AG04449 (cell line): ENCODE measurements at places on chromosomes 2 and 18.

DNA sequence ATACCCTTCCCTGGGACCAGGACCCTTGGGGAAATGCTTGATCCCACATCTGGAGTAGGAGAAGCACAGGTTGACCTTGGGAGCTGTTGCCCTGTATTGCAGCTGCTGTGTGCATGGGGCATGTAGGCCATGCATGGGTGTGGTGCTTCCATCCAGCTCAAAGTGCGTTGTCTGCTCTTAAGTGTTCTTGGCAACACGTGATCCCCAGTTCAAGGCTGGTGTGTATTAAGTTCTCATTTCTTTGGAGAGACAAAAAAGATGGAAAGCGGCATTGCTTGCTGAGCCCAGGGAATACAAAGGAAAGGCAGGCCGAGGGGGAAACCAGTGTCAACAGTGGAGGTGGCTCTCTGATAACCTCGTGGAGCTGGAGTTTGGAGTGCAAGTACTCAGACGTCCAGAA, 110.7 kb downstream of the RTP5 start:
- no peak for DNase-seq

DNA sequence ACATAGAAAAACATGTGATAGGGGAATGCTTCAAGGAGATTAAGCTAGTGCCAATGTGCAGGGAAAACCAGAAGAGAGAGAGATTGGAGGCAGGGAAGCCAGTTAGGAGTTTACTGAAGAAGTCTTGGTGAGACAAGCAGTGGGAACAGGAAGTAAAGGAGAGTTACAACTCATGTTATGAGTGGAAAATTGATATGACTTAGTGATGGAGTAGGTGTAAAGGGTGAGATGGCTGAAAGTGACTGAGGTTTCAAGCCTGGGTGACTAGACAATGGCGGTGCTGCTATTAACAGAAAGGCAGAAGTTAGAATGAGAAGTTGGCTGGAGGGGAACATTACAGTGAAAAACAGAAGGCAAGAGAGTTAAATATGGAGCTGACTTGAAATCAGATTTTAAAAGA, 16.5 kb downstream of the DOK1 start:
- DNase-seq = no peak

- no peak for DNase-seq
Measured at GRCh38 chr2:130996691-130997090, 96.6 kb downstream of the FAM168B start.

DNA sequence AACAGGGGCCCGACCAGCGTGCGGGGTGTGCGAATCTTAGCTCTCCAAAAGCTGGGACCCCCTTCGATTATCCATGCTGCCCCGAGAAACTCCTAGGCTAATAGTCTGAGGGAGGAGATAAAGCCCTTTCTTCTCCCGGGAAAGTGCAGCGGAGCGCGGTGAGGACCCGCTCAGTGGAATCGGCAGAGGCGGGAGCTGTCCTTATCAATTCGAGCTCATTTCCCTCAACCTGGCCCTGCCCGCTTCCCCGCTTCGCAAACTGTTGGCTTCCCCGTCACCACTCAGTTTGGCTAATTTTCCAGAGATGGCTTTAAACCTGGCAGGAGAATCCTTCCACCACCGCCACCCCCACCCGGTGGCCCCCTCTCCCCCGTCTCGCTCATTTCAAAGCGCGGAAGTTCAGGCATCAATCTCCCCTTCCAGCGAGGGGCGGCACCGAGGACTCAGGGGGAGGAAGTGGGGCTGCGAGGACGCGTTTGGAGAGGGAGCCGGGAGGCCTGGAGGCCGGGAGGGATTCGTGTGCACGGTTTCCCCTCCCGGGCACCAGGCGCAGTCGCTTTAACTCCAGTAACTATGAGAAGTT, 1.6 kb downstream of the KLHL14 start:
- DNase-seq = no peak

DNA sequence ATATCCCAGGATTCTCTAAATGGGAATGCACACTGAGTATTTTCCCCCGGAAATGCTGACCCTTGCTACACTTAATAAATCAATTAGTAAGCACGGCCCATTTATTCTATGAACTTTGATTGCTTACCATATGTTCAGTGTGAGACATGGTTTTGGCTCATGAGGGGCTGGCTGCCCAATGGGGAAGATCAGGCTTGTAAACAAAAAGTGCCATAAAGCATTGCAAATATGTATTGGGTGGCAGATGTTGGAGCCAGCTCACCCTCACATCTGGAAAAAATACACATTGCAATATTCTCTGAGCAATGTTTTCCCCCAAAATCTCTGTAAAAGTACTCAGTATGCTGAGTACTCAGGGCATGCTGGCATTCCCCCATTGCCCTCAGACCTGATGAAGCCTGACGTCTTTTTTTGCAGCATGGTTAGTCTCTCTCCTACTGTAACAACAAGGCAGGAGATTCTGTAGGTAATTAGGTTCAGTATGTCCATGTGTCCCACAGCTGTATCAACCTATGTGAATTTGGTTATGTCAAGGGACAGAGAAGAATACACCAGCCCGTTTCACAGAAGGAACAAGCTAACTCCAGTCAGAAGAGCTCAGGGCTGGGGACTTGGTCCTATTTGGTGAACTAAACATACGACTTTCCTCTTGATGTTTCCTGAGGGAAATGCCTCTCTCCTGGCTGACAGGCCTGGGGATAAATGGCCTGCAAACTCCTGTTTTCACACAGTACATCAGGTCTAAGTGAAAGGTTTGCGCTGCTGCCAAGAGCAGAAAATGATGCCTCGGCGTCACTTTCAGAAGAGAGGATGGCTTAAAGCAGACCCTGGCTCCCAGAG, 202.4 kb downstream of the INSIG2 start:
- DNase-seq = no peak

DNA sequence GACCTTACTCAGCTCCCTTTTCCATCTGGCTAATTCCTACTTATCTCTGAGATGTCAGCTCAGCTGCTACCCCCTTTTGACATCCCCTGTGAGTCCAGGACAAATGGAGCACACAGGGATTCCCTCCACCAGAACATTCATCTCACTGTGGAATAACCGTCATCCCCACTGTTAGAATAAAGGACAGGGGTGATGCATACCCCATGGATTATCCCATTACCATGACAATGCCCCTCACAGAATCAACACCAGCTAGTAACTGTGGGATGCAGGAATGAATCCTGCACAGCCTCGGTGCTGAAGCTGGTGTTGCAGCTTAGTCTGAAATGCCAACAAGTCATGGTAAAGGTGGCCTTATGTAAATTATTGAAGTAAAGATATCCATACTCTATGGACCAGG, 624.8 kb upstream of the RAB6C start:
- DNase-seq = no peak

DNA sequence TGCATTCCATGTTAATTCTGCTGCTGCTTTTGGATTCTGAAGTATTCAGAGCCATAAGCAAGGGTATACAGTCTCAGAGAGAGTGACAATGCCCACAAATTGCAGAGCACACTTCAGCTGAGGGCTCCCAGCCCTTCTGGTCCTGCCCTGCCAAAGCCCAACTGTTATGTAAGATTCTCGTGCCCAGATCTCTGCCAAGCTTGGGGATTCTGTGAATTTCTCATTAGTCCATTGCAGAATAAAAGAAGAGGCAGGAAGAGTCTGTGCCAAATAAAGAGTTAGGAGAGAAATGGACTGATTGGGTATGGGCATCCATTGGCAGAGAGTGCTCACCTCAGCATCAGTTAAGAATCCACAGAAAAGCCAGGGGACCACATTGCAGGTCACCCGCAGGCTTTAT, 112.0 kb upstream of the PNPT1 start:
- no peak for DNase-seq

- DNase-seq = no peak
Measured at GRCh38 chr2:215830304-215830703, 183.0 kb downstream of the MREG start.

DNA sequence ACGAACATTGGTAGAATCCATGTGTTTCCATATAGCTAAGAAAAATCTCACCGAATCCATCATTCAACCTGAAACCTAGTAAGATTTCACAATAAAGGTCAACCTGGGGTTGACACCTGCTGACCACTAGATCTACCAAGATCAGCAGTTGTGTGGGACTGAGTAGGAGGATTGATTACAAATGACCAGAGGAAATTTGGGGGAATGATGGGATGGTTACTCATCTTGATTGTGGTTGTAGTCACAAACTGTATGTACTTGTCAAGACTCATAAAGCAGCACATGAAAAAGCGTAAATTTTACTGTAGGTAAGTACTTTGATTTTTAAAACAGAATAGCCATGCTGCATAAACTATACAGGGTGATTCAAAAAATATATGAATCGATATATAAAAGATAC, 14.7 kb downstream of the DAPL1 start:
- DNase-seq = no peak

- DNase-seq = no peak
Measured at GRCh38 chr2:191657977-191658376, 20.0 kb upstream of the NABP1 start.

DNA sequence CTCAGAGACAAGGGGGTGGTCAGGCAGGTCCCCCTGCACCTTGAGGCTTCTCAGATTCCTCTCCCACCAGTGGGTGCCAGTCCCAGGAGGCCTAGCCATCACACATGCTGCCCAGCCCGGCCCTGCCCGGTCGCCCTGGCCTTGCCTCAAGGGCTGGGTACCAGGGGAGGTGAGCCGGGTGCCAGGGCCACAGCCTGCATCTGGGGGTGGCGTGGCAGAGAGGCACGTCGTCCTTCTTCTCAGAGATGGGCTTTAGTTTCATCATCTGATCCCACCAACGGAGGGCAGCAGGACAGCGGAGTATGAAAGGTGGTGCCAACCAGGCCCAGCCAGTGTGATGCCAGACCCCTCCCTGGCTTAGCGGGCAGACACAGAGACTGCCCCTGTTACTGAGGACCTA, 161.7 kb downstream of the TFCP2L1 start:
- no peak for DNase-seq
